ENCODE measurements at places on chromosomes 1 and 21.

DNA sequence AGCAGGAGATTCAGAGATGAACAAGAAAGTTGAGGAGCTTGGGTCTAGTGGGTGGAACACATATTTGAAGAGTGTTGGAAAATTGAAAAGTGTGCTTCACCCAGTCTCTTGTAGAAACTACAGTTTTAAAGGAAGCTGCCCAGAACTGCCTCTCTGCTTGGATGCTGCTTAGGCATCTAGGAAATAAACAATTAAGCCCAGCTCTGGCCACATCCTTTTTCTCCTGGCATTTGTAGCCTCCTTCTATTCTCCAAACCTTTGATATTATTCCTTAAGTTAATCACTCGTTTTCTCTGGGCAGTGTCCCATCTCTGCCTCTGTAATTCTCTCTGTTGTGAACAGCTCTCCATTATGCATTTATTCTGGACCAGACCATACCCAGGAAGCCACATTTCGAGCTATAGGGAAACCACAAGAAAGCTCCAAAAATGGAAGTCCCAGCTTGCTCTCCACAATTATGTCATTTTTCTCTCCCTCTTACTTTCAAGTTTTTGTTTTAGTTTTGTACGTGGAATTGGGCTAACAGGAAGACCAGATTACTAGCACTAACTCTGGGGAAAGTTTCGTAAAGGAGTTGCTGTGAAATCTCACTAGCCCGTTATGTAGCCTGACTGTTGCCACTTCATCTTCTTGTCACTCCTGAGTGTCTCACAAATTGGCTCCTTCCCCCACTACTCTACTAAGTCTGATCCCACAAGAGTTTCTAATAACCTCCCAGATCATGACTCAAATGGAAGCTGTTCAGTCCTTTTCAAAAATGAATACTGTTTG is 102.2 kb downstream of the NTMT2 start:
- no peak for DNase-seq

DNA sequence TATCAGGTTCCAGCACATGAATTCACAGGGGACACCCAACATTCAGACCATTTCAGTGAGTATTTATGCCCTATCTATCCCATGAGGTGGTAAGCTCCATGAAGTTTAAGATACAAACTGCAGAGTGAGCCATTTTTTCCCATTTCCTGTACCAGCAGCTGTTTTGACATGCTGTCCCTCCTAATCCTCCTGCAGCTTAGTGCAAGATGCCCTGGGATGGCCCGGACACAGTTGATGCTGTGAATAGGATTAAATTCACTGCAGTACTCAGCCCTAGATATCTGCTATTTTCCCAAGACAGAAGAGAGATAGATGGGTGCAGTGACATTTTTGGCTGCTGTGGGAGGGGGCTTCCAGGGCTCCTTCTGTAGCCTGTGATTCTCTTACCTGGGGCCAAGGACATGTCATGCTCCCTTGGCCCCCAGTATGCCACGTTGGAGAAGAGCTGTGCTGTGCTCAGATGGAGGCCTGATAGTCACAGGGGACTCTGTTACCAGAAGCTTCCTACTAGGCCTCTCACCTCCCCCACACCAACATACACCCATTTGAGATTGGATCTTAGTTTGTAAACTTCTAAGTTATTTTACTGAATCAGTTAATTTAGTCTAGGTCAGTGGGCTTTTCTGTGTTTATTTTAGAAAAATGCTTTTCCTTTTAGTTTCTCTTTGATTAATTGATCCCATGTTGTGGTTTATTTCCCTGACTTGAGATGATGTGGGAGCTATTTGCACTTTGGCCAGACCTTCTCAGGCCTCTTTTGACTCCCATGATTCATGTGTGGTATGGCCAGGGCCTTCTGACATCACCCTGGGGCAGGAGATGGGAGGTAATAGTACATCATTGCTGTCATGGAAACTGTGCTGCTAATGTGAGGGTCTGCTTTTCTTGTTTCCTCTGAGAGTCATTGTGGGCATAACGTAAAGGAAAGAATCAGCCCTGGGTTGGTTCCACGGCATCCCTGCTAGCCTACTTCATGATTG is 92.6 kb downstream of the ST3GAL3 start:
- no peak for DNase-seq

DNA sequence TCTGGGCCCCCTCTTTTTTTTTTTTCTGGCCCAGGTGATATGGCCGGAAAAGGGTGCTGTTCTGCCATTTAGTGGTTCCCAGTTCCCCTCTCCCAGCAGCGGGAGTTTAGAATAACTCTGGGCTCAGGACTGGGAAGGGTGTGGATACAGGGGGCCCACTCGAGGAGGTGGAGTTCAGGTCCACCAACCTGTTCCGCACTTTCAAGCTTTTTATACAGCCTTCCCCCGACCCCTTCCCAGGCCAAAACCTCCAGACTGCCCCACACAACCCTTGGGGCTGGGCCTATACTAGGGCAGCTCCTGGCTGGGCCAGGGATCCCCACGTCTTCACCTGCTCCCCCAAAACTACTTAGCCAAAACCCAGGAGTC is 402 bp downstream of the PLEKHG5 start:
- DNase-seq = no peak

DNA sequence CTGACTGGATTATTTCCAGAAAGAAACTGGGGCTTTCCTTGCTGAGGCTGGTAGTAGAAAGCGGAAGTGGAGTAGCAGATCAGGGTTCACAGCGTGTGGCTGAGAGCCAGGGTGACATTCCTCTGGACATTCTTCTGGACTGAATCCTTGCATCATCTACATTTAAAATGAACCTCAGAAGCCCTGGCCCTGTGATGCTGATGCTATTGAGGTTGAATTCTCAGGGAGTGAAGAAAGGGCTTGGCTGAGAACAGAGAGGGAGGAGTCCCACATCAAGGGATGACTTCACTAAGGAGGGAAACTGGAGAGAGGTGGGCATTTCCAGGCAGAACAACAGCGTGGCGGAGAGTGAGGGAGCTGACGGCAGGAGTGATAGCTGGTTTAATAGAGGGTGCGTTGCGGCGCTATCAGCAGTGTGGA is 102.3 kb upstream of the LMO4 start:
- no peak for DNase-seq

Data from NCI-H2081 (cell line).